DMS 273 treated with DMSO at 0.1 percent for 48 hours (cell line): ENCODE measurements at places on chromosomes 3 and 15.
A peak's percentile ranks its signal among the peaks of the same experiment; 100 is the strongest.

DNA sequence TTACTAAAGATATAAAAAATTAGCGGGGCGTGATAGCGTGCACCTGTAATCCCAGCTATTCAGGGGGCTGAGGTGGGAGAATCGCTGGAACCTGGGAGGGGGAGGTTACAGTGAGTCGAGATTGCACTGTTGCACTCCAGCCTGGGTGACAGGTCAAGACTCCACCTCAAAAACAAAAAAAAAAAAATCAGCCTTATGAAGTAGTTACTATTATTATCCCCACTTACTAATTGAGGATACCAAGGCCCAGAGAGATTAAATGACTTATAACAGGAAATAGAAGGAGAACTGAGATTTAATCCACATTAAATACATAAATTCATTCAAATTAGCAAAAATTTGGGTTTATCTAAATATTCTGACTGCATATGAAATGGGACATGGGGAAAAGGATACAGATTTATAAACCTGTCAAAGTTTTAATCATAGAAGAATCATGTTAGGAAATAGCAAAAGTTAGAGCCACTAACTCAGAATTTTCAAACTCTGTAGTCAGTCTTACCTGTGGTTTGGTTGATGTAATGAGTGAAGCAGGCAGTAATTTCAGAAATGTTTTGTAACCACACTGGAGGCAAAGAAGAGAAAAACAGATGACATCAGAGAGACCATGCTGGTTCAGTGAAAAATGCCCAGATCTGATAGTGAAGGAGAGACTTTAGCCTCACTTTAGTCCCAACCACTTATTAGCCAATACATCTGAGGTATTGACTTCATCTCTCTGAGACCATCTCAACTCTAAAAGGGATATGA lies 25.0 kb upstream of the ACAP2 start:
- DNase-seq = no peak

DNA sequence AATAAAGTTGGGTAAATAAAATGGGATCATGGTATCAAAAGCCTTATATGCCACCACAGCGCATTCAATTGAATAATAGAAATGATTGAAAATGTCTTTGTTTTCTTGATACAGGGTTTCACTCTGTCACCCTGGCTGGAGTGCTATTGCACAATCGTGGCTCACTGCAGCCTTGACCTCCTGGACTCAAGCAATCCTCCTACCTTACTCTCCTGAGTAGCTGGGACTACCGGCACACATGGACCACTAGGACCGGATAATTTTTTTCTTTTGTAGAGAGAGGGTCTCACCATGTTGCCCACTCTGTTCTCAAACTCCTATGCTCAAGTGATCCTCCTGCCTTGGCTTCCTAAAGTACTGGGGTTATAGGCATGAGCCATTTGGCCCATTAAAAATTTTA lies 33.8 kb upstream of the BBX start:
- no peak for DNase-seq

DNA sequence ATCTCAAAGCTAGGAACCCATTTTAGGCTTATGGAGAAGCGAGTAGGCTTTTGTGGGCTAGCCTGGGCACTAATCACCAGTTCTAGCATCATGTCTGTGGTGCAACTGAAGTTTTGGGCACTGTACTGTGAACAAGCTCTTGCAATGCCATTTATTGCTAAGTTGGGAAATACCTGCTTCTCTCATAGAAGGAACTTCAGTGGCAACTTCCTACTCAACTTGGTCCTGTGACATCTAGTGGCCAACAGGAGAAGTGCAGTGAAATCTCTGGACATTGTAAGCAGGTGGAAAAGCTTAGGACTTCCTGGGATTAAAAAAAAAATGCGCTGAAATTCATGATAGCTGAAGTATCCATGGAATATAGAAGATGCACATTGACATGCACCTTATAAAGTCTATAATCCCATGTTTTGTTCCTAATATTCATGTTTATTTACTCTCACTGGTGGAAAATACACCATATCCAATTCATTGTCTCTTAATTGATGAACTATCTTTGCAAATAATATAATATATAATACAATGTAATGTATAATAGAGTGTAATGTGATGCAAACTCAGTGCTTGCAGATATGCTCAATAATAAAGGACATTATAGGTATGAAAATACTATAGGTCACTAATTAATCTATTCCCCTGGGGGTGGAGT lies 6.5 kb upstream of the ALDH1A3 start:
- DNase-seq = peak; percentile 15

GRCh38 chr3:8733332-8734094 lies at the start of gene CAV3:
TSS of gene CAV3 (plus strand) at chr3:8733802. CDS start at chr3:8733877, 75 bp downstream.
- DNase-seq = peak; percentile 12
